ENCODE measurements at places on chromosomes 2 and 18. TPM values are rescaled to one million over a fixed set of nuclear protein-coding genes. Genes with fewer than 3 reads are reported as not detected.

- DNase-seq = no peak
- no peak overlapping the region for H3K4me3 ChIP-seq
- no peaks in the 10 kb centered on the region for H3K4me1 ChIP-seq
Measured at GRCh38 chr2:53422979-53423378, 344.6 kb upstream of the CHAC2 start.

- H3K4me1 ChIP-seq = no peaks in the 10 kb centered on the region
- H3K4me3 ChIP-seq = no peak overlapping the region
- no peaks in the 10 kb centered on the region for H3K36me3 ChIP-seq
- no peak overlapping the region for H3K27ac ChIP-seq
Measured at GRCh38 chr2:14194233-14194632, 438.3 kb upstream of the LRATD1 start.

SIX2 gene
- total RNA-seq = 42.8 TPM

- H3K36me3 ChIP-seq = no peaks in the 10 kb centered on the region
- H3K27me3 ChIP-seq = peaks cover 29% of the 10 kb centered on the region
- no peak for DNase-seq
- peaks cover 13% of the 10 kb centered on the region for H3K4me1 ChIP-seq
Measured at GRCh38 chr2:9950521-9951271, 797 bp upstream of the GRHL1 start.

Measured in osteocyte (in vitro differentiated cells).